ENCODE measurements at places on chromosomes 11 and 22.

- DNase-seq, result no peak
These were observed 435.1 kb upstream of the CCDC90B start for GRCh38 chr11:83721263-83721662.

DNA sequence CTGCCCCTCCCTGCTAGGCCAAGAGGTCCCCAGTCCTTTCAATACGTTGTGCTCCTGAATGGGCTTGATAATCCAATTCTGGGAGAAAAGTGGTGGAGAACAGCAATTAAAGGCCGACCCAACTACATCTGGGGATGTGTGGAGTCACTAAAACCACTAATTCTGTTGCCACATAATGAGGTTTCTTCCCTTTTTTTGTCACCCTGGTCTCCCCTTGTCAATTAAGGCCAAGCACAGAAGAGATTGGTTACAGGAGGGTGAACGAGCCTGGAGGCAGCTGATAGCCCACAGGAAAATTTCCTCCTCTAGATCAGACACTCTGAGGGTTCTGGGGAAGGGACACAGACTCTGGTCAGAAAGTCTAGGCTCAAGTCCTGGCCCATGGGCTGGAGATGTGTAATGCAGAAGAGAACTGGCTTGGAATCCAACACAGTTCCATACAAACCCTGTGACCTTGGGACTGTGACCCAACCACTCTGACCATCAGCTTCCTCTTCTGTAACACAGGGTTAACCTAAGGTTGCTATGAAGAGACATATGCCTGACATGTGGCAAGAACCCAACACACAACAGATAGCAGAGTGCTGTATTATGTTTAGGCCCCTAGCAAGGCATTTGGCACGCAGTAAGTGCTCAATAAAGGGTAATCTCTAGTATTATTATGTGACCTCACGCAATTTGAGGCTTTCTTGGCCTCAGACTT is 146.4 kb downstream of the CHST1 start:
- no peak for DNase-seq

- no peak for DNase-seq
These were observed 1.1 kb downstream of the CHRM1 start for GRCh38 chr11:62919898-62920640.

- no peak for DNase-seq
These were observed 56.9 kb downstream of the MICAL2 start for GRCh38 chr11:12167061-12168000.

DNA sequence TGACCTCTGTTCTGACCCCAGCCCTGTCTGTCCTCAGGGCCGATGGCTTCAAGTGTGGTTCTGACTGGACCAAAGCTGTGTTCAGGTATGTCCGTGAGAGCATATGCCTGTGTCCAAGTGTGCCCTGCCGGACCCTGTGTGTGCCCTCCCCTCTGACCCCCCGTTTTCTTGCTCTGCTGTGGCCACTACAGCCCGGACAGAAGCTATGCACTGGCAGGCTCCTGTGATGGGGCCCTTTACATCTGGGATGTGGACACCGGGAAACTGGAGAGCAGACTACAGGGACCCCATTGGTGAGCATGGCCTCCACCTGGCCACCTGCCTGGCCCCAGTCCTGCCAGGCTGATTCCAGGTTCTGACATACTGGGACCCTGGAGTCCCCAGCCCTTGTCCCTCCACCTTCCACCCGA is 14.5 kb downstream of the ATG16L2 start:
- DNase-seq, result no peak

GRCh38 chr11:109929308-109929707 is 163.9 kb upstream of the ZC3H12C start:
- no peak for DNase-seq

DNA sequence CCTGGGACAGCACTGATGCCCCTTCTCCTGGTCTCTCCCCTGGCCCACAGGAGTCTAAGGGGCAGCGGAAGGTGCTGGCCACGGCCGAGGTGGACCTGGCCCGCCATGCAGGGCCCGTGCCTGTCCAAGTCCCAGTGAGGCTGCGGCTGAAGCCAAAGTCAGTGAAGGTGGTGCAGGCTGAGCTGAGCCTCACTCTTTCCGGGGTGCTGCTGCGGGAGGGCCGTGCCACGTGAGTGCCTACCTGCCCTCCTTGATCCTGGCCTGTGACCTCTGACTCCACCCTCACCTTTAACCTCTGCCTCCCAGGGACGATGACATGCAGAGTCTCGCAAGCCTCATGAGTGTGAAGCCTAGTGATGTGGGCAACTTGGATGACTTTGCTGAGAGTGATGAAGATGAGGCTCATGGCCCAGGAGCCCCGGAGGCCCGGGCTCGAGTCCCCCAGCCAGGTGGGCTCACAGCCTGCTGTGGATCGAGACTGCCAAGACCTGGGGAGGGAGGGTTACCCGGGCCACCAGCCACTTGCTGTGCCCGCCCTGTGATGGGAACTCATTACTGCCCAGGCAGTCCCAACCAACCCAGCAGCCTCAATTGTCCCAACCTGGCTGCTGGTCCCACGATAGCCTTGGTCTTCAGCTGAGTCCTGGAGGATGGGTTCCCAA is 4.3 kb downstream of the EHBP1L1 start:
- no peak for DNase-seq

DNA sequence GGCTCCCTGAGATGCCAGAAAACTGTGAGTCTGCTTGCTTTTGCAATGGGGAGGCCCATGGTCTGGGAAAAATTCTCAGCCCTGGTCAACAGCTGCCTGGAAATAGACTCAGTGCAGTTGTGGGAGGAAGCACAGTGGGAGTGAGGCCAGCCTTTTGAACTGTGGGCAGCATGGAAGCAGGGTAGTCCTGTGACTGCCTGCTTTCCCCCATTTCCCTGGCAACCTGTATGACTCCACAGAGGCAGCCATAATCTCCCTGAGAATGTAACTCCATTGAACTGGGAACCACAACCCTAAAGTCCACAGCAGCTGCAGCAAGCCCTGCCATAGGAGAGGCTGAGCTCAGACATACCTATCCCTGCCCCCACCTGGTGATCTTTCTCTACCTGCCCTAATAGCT is 494.6 kb upstream of the FAT3 start:
- DNase-seq, result no peak

DNA sequence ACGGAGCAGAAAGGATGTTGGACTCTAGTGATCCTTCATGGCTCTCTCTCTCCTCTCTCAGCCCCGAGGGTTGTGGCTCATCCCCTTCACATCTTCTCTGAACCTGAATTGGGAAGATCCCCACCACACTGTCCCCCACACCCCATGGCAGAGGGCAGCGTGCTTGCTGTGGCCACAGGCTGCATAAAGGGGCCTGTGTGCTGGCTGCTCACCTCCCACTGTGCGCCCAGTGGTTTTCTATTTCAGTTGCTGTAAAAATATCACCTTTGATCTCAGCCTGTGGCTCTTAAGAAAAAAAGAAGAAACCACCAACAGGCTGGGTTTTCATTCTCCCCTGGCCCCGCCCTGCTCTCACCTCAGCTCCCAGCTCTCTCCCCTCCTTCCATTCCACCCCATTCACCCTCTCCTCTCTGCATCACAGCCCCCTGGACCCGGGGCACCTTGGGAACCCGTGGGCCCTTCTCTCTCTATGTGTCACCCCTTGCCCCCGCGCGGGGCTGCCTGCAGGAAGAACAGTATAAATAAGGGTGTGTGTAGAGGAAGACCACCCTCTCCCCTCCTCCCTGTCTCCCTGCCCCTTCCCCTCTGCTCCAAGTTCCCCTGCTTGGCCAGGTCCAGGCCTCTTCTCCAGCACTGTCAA is 25.8 kb upstream of the WNT11 start:
- DNase-seq, result no peak

GRCh38 chr11:63682066-63683021 is 1.0 kb downstream of the RTN3 start:
- no peak for DNase-seq

- DNase-seq, result no peak
These were observed 2.9 kb downstream of the SERPIND1 start for GRCh38 chr22:20776624-20777405.

DNA sequence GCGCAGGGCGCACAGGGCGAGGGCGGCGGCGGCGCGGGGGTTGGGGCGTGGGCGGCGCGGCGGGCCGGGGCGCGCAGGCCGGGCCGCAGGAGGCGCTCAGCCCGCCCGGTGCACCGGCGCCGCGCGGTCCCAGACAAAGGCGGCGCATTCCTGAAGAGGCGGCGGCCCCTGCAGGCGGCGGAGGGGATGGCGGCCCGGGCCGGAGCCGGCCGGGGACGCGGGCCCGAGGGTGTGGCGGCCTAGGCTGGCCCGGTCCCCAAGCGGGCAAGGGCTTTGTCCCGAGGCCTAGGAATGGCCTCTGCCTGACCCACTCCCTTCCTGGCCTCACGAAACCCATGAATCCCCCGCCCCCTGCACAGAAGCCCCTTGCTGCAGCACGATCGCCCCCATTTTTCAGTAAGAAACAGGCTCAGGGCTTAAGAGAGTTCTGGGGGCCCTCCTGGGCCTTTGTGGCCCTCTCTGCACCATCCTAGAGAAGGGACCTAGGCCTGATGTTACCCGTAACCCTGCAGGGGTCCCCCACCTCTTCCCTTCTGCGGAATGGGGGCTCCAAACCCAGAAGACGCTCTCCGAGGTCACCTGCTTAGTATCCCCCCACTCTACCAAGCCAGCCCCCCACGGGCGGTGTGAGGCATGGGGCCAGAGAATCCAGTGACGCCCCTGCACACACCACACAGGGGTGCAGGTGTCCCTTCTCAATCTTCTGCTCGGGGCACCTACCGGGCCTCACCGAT is at the start of gene RTN4R:
TSS of gene RTN4R (minus strand) at position 40 of the 734 bp plus-strand sequence. CDS start 226 bp downstream, outside the sequence.
- no peak for DNase-seq

DNA sequence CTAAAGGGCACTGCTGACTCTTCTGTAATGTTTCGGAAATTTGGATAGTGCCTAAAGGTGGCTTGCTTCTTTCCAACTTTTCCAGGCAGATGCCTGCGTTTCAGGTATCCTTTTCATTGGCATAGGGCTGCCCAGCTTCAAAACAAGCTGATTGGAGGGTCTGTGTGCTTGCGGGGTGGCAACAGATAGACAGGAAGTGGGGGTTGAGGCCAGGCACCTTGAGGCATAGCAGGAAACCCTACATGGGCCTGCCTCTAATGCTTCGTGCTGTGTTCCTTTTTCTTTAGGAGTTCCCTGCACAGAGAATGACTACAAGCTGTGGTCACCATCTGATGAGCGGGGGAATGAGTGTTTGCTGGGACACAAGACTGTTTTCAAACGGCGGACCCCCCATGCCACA is 92.2 kb upstream of the SORL1-AS1 start:
- DNase-seq, result no peak

- no peak for DNase-seq
These were observed 3.0 kb downstream of the ASCL2 start for GRCh38 chr11:2267306-2267850.

- no peak for DNase-seq
These were observed 35.6 kb downstream of the AMPD3 start for GRCh38 chr11:10490398-10491241.

DNA sequence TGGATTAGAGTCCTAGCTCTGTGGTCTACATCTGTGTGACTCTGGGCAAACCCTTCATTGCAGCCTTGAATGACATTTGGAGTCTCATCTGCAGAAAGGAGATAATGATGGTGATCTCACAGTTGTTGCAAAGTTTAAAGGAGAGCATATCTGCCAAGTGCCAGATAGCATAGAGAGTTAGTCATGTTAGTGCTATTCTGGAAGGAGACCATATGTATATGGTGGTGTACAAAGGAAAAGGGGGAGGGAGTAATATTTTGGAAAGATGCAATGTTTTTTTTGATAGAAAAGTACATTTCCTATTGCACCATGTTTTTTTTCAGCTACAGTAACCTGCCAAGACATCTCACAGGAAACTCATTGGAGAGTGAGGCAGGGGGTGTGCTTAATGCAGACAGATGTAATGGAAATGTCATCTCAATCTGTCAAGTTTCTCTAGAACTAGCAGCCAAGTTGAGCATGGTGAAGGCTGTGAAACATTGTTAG is 92.1 kb upstream of the NARS2 start:
- DNase-seq, result no peak

DNA sequence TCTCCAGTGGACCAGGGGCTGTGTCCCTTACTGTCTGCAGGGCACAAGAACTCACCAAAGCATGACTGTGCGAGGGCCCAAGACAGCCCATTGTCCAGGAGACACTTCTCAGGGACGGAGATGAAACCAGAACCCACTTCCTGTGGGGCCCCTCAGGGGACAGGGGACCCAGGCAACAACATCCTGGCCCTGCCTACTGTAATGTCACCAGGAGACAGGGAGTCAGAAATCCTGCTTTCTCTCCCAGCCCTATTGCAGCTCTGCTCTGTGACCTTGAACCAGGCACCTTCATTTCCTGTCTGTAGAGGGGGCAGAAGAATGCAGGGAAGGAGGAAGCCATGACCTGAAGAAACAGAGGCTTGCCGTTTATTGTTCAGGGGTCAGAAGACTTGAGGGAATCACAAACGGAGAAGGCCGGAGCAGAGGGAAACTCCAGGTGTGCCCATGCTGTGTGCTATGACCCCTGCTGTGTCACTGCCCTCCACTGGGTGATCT is 98.0 kb downstream of the NAT10 start:
- no peak for DNase-seq

Measured in activated CD8-positive, alpha-beta memory T cell treated with anti-CD3 and anti-CD28 coated beads for 4 hours (primary cell).